ENCODE measurements at places on chromosomes 2 and 18. TPM values are rescaled to one million over a fixed set of nuclear protein-coding genes. Genes with fewer than 3 reads are reported as not detected.

DNA sequence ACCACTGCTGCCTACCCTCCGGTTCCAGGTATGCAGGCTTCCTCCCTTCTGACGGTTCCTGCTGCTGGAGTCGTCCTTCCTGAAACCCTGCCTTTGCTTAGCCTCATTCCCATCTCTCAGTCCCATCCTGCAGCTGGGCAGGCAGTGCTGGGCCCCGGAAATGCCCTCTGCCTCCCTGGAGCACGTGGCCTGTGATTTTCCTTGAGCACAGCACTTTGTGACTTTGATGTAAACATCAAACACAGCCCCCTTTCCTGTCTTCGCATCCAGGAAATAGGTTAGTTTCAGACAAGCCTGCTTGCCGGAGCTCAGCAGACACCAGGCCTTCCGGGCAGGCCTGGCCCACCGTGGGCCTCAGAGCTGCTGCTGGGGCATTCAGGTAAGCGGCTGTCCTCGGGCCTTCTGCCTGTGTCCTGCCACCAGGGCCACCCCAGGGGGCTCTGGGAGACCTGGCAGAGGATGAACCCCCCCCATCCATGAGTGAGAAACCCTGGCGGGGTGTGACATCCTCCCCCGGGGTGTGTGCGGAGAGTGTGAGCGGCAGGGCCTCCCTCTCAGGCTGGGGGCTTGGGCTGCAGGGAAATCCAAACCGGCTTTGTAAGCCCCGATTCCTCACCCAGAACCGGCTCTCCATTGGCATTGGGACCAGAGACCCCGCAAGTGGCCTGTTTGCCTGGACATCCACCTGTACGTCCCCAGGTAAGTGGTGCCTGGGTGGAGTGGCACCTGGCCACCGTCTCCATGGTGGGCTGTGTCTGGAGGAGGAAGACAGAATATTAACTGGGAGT, at the start of gene ZAP70:
Gene ZAP70, plus strand, starts transcription at position 281 of the 788 bp plus-strand sequence. CDS start 10,461 bp downstream, outside the sequence.
- H3K27ac ChIP-seq = peak within 1 kb of the TSS; percentile 98
- peaks cover 84% of the 10 kb centered on the region for H3K4me1 ChIP-seq
- H3K4me3 ChIP-seq = peak within 1 kb of the TSS; percentile 98
- H3K36me3 ChIP-seq = peaks cover 37% of the 10 kb centered on the region
- peaks cover 15% of the 10 kb centered on the region for H3K27me3 ChIP-seq

DNA sequence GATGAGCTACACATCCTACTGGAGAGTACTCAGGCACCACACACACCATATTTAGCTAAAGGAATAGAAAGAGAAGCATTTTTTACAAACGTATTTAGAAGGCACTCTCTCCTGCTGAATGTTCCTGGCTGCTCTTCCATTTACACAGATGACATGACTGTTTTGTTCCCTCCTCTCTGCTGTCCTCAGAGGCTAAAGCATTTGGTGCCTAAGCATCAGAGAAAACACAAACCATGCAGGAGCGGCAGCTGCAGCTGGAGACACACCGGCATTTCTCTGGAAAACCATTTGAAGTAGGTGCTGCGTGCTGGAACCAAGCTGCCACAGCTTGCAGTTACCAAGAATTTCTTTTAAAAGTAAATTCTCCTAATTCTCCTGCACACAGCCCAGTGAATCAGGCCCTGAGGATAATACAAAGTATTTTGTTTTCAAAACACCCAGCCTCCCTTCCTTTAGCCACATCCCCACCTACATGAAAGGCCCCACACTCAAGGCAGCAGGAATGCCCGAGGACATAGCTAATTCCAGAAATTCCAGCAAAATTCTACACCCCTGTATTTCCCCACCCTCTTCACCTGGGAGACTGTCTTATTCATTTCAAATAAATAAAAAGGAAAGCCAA, 488.9 kb upstream of the SOX11 start:
- no peak overlapping the region for H3K4me3 ChIP-seq
- no peaks in the 10 kb centered on the region for H3K27me3 ChIP-seq
- H3K36me3 ChIP-seq = no peaks in the 10 kb centered on the region
- no peak overlapping the region for H3K27ac ChIP-seq
- no peak for DNase-seq
- H3K4me1 ChIP-seq = no peaks in the 10 kb centered on the region

GRCh38 chr2:222842491-222843174, 18.2 kb upstream of the ACSL3 start:
- no peak overlapping the region for H3K27ac ChIP-seq
- no peak for DNase-seq
- no peak overlapping the region for H3K4me3 ChIP-seq
- H3K4me1 ChIP-seq = no peaks in the 10 kb centered on the region
- H3K27me3 ChIP-seq = peaks cover 15% of the 10 kb centered on the region
- no peaks in the 10 kb centered on the region for H3K36me3 ChIP-seq

Gene PSTPIP2
- polyA plus RNA-seq = 27.7 TPM

Gene HTRA2
- 27.2 TPM for polyA plus RNA-seq

Gene DGUOK
- 223 TPM for polyA plus RNA-seq

Measured in immature natural killer cell (primary cell).